Spleen (tissue), 13 donors: ENCODE measurements at places on chromosomes 2 and 18. TPM values are rescaled to one million over a fixed set of nuclear protein-coding genes. Genes with fewer than 3 reads are reported as not detected.
A peak's percentile ranks its signal among the peaks of the same experiment; 100 is the strongest.

GRCh38 chr2:161237392-161238264, 70.6 kb upstream of the PSMD14 start:
- peak; percentile 87 for DNase-seq

DNA sequence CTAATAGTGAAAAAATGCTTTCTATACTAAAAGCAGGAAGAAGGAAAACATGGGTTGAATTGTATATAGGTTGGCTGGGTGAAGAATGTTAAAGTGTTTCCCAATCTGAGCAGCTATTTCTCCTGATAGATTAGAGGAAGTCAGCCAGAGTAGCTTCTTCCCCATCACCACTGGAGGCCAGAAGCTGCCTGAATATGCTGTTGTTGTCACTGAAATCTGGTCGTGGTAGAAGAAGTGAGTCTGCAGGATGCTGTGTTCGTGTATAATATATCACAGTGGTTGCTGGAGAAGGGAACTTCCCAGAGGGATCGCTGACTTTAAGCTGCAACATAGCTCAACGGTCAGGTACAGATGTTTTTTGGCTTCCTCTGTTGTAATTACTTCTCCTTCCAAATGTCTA, 247.5 kb upstream of the LRATD1 start:
- DNase-seq = no peak

DNA sequence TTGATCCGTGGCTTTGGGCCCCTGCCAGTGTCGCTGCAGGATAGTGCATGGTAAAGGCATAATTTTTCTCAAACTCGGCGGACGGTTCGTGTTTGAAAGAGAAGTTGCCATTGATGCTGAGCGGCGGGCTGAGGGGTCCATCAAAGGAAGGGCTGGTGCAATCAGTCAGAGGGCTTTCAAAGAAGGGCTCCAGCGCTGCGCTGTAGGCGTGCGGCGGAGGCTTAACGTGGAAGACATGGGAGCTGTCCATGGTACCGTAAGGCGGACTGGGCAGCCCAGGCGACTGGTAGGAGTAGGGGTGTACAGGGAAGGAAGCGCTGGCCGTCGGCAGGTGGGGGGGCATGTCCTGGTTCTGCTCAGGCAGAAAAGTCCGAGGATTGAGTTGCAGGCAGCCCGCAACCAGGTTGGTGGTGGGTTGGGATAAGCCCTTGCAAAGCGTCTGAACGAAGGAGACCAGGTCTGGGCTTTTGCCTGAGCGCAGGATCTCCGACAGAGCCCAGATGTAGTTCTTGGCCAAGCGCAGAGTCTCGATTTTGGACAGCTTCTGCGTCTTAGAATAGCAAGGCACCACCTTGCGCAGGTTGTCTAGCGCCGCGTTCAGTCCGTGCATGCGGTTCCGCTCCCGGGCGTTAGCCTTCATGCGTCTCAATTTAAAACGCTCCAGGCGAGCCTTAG, 2.3 kb downstream of the NEUROD1 start:
- DNase-seq = peak; percentile 77

Gene UGT1A4
- polyA plus RNA-seq = not detected

Gene ARHGEF4
- polyA plus RNA-seq = 0.52 TPM
